NCI-H1105 (cell line): ENCODE measurements at places on chromosomes 2 and 18.
A peak's percentile ranks its signal among the peaks of the same experiment; 100 is the strongest.

GRCh38 chr2:106113361-106113966 is 80.6 kb downstream of the UXS1 start:
- no peak for DNase-seq

GRCh38 chr2:109613081-109613921 is 465 bp downstream of the SEPTIN10 start:
- DNase-seq = peak; percentile 10

DNA sequence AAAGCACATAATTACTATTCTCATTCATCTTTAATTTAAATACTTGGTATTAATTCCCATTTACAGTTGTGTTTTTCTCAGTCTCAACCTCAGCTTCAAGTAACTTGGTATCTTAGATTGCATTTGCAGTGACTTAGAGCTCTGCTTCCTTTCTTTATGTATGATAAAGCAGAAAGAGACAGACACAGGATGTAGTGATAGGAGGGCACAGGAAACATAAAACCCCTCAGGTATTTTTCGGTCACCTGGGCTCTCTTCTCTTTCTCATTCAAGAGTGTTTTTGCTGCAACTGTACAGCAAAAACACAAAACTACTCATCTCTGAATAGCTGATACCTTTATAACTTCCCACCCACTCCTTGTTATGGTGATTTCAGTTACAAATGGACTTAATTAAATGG is 83.1 kb downstream of the KCTD18 start:
- DNase-seq = no peak

GRCh38 chr2:17083902-17084301 is 418.3 kb upstream of the CYRIA start:
- peak; percentile 25 for DNase-seq

- DNase-seq = no peak
These were observed 29.3 kb upstream of the LBH start for GRCh38 chr2:30201990-30202389.

- no peak for DNase-seq
These were observed 44.1 kb upstream of the TMEM178A start for GRCh38 chr2:39621596-39621995.

- DNase-seq = no peak
These were observed 11.6 kb upstream of the RPRD1A start for GRCh38 chr18:36078751-36079529.

DNA sequence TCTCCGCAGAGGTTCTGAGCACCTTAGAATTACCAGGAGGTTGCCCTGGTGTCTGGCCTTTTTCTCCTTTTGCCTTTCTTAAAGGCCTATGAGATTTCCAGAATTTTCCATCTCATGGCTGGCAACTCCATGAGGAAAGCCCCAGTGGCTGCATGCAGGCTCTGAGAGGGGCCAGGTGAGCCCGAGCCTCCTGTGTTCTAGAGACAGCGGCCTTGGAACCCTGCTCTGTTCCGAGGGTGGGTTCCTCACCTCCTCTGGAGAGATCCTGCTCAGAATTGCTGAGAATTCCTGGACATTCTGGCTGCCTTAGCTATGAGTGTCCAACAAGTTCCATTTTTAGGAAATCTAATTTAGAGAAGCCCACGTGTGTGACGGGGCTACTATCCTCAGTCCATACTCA is 35.7 kb upstream of the HPCAL1 start:
- DNase-seq = no peak

GRCh38 chr2:85712336-85712735 is 18.2 kb downstream of the GNLY start:
- no peak for DNase-seq

GRCh38 chr2:203646266-203646864 is 60.1 kb upstream of the CD28 start:
- no peak for DNase-seq

DNA sequence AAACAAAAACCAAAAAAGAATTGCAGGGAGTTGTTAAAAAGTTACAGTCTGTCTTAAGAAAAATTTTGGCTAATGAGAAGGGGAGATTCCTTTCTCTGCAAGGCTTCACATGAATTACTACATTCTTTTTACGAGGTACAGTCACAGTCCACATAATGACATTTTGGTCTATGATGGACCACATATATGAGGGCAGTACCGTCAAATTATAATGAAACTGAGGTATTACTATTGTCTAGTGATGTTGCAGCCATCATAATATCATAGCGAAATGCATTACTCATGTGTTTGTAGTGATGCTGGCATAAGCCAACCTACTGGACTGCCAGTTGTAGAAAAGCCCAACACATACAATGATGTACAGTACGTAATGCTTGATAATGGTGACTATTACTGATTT is 12.5 kb downstream of the SERPINB7 start:
- no peak for DNase-seq

DNA sequence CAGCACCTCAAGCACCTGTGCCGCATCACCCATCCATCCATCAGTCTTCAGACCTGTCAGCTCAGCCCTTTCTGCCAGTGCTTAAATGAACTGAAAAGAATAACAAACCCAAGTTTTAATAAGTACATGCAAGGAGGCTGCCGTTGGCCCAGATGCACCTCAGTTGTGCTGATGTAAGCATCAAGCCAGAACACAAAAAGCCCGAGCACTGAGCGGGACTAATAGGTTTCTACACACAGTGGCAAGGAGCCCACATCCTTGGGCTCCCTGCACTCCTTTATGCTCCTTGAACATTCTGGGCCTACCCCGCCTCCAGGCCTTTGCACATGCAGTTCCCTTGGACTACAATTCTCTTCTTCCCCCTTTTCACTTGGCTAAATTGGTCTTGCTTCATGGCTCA is 165.6 kb downstream of the ALK start:
- DNase-seq = no peak

GRCh38 chr2:106366204-106366885 is 101.9 kb downstream of the RGPD3 start:
- no peak for DNase-seq

DNA sequence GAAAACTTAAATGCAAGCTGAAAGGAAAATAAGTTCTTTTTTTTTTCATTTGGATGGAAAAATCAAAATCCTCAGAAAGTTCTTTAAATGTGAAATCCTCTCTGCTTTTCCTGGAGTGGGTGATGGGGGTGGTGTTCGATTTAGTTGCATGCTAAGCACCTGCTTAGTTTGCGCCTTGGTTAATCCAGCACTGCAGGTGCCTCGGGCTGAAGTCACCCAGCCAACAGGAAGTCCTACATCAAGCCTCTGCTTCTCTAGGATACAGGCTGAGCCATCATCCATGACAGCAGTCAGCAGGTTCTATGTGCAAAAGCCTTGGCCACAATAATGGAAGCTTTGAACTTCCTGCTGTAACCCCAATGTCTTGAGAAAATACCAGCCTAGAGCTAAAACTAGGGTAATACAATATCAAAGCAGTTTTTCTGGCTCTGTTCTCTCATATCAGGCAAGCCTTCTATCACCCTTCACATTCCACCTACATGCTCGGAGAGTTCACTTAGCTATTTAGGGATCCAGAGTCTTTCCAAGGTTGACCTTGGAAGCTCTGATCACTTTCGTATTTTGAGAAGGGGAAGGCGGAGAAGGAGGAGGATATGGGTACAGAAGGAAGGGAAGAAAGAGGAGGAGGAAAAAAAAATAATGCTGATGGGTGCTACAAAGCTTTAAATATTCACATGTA is 116.1 kb upstream of the LRRTM1 start:
- no peak for DNase-seq

- no peak for DNase-seq
These were observed 31.2 kb downstream of the PIEZO2 start for GRCh38 chr18:11118051-11118766.

DNA sequence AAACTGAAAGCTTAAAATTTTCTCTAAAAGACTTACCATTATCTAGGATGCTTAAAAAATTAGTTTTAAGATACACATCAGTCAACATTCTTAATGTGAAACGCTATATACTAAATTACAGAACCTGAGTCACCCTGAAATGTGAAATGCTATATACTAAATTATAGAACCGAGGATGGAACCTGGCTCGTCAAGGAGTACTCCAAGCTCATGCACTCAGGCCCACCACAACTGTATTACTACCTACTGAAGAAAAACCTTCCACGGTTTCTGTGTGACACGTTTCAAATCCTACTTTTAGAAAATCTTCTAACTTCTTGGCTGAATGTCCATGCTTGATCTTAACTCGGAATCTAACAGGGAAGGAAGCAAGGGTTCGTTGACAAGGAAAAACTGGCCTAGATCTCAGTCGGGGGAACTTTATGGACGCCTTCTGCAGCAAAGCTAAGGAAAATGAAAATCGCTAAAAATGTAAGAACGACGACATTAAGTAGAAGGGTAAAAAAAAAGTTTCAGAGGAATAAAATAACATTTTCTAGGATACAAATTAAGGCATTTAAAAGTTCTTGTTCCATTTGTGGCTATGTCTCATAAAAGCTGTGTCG is 1.4 kb downstream of the PRKD3 start:
- no peak for DNase-seq

DNA sequence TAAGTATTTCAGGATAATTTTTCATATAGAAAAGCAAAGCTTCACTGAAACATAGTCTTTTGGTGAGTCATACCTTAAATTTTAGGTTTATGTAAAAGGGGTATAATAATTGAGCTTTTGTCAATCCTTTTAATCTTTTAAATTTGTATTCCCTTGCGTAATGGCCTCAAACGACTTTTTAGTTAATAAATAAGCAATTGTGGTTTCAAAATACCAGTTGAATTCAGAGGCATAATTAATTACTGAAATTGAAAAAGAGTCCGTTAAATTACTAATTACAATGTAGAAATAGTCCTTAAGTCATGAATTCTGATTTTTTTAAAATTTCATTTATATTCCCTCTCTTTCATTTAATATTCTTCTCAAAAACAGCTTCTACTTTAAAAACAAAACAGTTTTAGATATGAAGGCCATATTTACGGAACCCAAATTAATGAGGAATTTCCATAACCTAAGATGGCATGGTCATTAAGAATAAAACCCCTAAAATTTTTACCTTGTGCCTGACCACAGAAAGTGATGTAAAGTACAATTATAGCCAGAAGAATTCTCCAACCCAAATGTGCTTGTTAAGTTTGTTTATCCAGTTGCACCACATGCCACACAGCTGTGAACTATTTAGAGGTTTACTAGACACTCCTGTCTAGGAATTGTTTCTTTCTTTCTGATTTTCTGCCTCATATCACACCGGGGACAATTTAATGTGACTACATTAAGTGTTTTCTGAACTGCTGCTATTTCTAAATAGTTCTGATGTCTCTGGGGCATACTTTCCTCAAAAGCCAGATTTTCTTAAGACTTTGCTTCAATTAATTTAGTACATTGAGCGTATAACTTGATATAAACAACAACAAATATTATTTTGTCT is 60.7 kb upstream of the ITGA4 start:
- no peak for DNase-seq

GRCh38 chr2:30178618-30179434 is 32.0 kb downstream of the YPEL5 start:
- DNase-seq = no peak

DNA sequence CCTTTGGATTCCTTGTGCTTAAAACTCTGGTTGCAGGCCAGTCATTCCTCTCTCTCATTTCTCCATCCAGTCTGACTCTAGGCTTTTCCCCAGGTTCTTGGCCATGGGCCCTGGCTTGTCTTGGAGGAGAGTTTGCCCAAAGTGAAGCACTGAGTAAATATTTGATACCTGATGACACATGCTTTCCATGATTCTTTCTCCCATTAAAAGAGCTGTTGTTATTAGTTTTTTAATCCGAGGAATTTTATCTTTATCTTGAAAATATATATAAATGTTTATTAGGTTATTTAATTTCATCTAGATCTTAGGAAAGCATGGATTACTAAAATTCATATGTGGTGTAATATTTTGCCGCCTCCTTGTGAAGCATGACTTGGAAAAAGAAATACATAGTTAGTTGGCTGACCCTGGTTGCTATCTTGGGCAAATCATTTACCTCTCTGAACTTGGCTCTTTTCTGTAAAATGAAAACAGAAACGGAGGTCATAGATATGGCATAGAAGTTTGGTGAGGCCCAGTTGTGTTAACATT is 650.1 kb downstream of the SLC4A3 start:
- no peak for DNase-seq

GRCh38 chr18:27695503-27695902 is 481.4 kb downstream of the CDH2 start:
- DNase-seq = no peak

DNA sequence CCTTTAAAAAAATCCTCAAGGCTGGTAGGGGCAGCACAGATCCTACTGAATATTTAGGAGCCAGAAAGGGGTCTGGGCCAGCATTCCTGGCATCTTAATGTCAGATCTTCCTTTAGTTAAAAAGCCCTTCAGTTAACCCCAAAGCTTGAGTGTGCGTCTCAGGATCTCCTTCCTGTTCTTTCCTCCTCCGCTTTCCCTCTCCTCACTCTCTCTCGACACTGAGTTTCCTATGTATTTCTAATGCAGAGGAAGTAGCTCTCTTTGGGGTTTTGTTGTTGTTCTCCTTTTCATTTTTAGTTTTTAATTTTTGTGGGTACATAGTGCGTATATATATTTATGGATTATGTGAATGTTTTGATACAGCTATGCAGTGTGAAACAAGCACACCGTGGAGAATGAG is 109.9 kb upstream of the COPS8 start:
- DNase-seq = no peak

GRCh38 chr2:23782646-23783045 is 144.3 kb downstream of the ATAD2B start:
- no peak for DNase-seq

- no peak for DNase-seq
These were observed 140.8 kb downstream of the TMEFF2 start for GRCh38 chr2:192053921-192054320.

DNA sequence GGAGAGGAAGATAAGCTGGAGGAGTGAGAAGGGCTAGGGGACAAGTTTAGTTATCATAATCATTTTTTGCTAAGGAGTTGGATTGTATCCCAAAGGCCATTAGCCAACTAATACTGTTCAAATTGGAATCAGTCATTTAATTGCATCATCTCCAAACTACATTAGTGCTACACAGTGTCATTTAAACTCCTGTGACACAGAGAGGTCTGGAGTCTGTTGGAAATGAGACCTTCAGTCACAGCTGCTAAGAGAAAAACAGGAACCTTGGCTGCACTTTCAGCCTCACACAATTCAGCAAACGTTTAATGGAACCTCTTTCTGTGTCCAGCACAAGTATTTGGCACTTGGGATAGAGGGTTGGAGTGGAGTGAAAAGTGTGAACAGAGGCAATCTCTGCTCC is 175.5 kb upstream of the MGAT5 start:
- DNase-seq = no peak

DNA sequence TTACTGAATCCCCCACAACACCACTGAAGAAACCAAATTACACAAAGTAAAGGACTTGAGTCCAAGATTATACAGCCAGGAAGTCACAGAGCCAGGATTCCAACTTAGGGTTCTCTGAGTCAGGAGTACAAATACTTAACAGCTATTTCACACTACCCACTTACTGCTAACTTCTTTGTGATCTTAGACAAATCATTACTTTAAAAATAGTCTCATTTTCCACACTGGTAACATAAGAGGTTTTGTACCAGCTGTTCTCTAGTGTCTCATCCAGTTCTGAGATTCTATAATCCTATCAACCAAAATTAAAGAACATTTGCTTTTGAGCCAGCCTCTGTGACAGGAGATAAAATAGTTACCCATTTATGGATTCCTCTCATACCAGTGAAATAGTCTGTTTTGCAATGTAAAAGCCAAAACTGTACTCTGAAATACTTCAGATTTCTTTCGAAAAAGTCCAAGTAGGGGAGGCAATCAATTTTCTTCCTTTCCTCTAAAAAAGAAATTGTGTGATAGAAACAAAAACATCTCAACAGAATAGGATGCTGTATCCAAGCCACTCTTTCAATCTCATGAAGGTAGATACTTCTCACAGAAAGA is 157.6 kb downstream of the LRATD1 start:
- no peak for DNase-seq

GRCh38 chr2:220068846-220069245 is 441.4 kb downstream of the SLC4A3 start:
- no peak for DNase-seq
